HFF-Myc (cell line): ENCODE measurements at places on chromosomes 1 and 21.

GRCh38 chr1:80656014-80656636, 1144.6 kb upstream of the ADGRL2 start:
- no peak for DNase-seq

DNA sequence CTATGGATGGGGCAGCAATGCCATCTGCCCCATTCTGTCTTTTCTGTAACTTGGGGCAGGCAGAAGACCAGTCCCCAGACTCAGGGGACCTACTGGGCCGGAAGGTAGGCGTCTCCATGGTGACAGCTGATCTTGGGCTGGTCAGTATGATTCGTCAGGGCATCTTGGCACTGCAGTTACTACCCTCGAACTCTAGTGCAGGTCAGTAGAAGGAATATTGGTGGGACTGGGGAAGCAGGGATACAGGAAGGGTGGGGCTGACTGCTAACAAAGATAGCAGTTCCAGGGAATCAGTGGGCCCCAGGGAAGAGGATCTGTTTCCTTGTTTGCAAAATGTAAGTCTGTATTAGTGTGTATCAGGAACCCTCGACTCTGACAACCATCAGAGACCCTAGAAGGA, 26.2 kb downstream of the SZT2 start:
- DNase-seq = no peak

DNA sequence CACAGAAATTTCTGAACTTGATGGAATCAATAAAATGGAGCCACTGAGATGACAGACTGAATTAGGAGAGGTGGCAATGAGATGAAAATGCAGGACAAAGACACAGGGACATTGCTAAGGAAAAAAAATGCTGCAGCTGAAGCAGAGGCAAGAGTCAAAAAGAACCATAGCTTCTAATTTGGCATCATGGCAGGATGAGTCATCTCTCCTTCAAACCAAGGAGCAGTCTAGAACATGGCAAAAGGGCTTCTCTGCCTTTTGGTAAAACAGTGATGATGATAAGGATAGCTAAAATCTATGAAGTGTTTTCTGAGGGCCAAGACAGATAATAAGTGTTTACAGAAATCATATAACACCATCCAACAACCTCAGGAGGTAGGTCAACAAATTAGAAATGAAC, 16.8 kb downstream of the SLC19A2 start:
- no peak for DNase-seq

- no peak for DNase-seq
These were observed 16.5 kb upstream of the UTS2 start for GRCh38 chr1:7869136-7869920.

DNA sequence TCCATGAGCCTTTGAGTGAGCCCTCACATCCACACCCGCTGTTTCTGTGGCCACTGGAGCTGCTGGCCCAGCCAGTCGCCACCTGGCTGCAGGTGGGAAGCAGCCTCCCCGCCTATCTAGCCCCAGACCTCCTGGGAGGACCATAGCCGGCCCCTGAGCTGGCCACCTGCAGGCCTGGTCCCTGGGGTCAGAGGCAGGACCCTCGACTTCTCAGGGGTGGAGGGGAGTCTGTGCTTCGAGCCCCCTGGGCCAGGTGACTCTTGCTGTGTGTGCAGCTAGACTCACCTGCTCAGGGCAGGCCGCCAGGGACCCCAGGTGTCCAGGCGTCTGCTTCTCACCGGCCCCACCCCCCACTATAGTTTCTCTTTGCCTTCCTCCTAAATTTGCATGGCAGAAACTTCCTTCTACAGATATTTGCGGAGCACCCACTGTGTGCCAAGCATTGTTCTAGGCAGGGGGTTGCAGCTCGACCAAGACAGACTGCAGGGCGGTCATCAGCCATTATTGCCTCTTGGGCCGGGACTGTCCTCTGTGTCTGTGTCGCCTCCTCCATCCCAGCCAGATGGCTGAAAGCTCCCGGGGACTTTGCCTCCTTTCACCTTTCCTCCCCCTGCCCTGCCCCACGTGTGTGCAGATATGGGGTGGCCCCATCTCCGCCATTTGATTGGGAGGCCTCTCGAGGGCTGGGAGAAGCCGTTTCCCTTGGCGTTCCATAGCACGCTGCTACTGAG, 27.3 kb downstream of the SPSB1 start:
- DNase-seq = no peak

DNA sequence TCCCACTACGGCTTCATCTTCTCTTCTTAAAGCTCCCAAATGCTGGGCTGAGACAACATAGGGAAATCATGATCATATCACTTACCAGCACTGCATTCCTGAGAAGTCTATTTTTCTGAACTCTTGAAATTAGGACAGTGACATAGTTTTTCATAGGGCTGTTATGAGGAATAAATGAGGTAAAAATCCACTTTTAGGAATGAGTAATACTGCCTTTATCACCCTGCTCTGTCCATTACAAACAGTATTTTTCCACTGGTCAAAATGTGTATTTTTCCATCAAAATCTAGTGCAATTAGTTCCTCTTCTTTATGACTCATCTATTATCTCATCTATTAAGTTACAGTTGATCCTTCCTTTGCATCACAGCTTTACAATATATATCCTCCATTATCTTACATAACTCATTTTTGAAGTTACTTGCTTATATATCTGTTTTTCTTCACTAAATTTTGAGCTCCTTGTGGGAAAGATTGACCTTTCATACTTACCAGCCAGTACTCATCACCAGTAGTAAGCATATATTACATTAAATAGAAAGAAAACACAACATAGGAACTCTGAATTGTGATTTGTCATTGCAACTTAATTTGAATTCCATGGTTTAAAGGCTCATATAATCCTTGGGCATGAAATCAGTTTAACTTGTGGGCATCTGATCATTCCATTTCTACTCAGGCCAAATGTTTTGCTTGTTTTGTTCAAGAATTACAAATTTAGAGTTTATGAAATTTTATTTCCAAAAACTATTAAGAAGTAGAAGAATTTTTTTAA, 37.1 kb downstream of the PRRX1 start:
- no peak for DNase-seq

DNA sequence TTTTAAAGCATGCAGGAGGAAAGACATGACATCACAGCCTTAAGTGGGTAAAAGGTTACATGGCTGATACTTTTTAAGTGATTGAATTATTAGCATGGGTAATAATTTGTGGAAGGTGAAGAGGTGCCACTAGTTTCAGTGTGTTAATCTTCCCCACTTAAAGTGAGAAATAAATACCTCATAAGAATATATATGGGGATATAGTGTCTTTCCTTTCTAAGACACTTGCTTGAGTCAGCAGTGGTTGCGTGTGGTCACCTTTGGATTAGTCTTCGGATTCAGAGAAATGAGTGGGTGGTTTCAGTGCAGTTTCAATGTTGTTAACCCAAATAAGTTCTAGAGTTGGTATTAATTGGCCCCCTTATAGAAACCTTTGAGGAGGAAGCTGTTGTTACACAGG, 94.1 kb downstream of the ADGRL2 start:
- DNase-seq = no peak

GRCh38 chr21:32544697-32545096, 40.6 kb downstream of the TCP10L start:
- no peak for DNase-seq

DNA sequence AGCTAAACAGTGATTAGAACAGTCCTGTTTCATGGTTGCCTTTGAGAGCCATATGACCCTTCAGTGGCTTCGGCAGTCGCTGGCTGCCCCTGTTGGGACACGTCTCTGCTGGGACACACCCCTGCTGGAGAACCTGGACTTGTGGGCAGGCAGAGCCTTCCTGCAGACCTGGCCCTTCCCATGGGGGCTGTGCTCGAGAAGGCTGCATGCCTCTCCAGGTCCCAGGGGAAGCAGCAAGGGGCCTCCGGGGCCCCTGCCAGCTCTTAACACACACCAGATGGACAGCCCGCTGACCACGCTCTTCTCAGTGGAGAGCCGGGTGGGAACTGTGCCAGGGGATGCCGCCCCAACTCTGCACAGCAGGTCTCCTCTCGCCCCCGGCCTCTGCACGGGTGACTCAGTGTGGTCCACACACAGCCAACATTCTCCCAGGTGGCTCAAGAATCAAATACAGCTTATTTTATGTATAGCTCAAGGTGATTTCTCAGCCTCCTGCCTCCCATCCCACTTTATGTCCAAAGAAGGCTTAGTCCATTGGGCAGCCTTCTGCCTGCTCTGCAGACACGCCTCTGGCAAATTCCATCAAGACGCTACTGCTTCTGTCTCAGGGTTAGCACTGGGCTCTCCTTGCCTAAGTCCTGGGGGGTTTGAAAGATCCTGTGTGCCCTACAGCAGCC, 450.8 kb downstream of the KIF26B start:
- peak; percentile 69 for DNase-seq

DNA sequence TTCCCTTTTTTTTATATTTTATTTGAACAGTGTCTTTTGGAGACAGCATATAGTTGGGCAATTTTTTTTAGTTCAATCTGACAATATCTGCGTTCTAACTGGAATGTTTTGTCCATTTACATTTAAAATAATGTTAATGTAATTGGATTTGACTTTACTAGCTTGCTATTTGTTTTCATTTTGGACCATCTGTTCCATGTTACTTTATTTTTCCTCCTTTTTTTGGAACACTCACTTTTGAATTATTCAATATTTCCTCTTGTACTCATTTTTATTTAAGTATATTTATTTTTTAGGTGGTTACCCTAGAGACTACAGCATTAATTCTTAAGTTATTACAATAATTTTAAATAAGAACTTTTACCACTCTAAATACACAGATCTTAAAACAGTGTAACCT, 62.8 kb upstream of the C1orf87 start:
- DNase-seq = no peak

DNA sequence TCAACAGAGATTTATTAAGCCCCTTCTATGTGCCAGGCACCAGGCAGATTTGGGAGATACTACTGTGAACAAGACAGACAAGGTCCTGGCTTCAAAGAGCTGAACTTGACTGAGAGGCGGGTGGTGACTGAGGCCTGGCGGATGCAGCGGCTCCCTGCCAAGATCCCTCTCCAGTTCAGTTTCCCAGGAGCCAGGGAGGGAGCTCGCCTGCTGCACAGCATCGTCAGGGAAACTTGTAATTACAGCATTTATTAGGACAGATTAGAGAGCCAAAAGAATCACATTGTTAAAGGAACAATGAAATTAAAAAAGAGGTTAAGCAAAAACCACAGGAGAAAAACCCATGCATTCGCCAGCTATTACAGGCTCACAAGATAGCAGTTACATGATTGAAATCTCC, 55.3 kb downstream of the ETS2 start:
- DNase-seq = no peak

- no peak for DNase-seq
These were observed 26.2 kb downstream of the RGS7 start for GRCh38 chr1:241330619-241331327.

- no peak for DNase-seq
These were observed 1.1 kb downstream of the S100A11 start for GRCh38 chr1:152035539-152036266.

GRCh38 chr1:187313115-187313514, 484.4 kb downstream of the PLA2G4A start:
- DNase-seq = no peak

GRCh38 chr1:56291374-56291919, 287.9 kb downstream of the PLPP3 start:
- DNase-seq = no peak

- peak; percentile 48 for DNase-seq
These were observed 20.8 kb upstream of the LAPTM5 start for GRCh38 chr1:30778154-30778978.

- DNase-seq = no peak
These were observed 168.7 kb downstream of the CAMTA1 start for GRCh38 chr1:6953907-6954364.

GRCh38 chr1:117060441-117061317, 553 bp downstream of the TTF2 start:
- DNase-seq = no peak

GRCh38 chr1:18253093-18253492, 145.5 kb downstream of the IGSF21 start:
- DNase-seq = no peak

DNA sequence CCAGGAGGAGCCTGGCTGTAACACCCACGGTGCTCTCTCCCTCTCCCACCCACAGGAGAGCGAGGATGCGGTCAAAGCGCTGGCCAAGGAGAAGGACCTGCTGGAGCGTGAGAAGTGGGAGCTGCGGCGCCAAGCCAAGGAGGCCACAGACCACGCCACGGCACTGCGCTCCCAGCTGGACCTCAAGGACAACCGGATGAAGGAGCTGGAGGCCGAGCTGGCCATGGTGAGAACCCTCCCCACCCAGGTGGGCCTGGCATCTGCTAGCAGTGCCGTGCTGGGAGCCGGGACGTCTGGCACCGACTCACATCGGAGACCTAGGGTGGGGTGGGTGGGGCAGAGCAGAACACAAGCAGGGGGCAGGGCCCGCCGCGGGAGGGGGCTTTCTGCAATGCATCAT, 109.6 kb upstream of the TMEM51 start:
- DNase-seq = no peak

GRCh38 chr1:76725864-76726619, 141.2 kb upstream of the ST6GALNAC5 start:
- DNase-seq = no peak

DNA sequence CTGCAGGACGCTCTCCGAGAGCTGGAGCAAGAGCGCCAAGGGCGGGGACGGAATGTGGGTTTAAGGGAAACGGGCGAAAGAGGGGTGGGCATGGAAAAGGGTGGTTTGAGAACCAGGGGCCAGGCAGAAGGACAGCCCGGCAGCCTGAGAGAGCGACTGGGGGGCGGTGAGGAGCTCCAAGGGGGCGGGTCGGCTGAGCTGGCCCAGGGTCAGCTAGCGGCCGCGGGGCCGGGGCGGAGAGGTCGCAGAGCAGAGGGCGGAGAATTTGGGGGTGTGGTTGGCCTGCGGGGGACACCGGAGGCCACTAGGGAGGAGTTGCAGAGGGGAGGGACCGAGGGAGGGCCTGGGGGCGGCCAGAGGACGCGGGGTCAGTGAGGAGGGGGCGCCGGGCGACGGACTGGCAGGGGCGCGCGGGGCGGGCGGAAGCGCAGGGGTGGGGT, 54.7 kb downstream of the NDUFS5 start:
- DNase-seq = no peak

- DNase-seq = no peak
These were observed 34.3 kb upstream of the CACYBP start for GRCh38 chr1:174965362-174966007.

- DNase-seq = no peak
These were observed 220.7 kb downstream of the OMA1 start for GRCh38 chr1:58325866-58326265.

- no peak for DNase-seq
These were observed 594 bp upstream of the PANK4 start for GRCh38 chr1:2526824-2527555.

DNA sequence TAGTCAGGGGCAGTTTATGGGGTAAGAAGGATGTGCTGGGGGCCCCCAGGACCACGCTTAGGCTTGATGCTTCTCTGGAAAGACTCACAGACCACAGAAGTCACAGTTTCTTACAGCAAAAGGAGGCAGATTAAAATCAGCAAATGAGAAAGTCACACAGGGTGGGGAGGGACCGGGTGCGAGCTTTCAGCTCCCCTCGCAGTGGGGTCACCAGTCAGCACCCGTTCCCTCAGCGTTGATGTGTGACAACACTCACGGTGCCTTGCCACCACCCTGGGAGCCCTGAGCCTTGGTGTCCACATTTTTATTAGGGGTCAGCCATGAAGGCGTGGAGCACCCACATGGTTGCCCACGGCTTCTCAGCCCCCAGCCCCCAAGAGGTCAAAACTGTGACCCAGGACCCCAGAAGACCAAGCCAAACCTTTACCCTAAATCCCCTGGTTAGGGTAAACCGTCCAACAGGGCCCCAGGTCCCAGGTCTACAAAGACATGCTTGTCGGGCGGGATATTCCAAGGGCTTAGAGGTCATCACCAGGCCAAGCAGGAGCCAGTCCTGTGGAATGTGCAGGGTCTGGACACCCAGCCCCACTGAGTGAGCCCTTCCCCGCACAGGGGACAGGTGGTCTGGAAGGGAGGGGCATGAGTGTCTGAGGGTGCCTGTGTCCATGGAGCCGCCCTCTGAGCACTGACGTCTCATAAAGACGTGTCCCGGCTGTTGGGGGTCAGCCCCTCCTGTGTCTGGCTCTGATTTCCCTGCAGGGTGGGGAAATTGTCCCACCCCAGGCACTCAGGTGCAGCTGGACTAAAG, 64.5 kb upstream of the ABCG1 start:
- DNase-seq = no peak
